ENCODE measurements at places on chromosomes 3 and 15. TPM values are rescaled to one million over a fixed set of nuclear protein-coding genes. Genes with fewer than 3 reads are reported as not detected.

DNA sequence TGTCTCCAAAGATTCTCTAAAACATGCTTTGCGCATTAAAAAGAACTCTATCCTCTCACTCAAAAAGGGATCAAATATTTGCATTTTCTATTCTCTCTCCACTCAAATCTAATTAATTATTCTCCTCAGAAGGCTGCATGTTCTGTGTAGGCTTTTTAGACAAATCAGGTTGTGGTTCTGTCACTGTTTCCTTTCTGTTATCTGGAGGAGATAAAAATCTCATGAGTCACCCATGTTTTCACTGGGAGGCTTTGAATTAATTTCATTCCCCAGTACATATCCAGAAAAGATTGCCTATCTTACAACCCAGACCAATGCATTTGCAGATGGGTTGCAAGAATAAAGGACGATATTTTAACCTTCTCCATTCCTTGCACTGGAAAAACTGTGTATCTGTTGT is 446.5 kb downstream of the GRM7 start:
- DNase-seq, result no peak

DNA sequence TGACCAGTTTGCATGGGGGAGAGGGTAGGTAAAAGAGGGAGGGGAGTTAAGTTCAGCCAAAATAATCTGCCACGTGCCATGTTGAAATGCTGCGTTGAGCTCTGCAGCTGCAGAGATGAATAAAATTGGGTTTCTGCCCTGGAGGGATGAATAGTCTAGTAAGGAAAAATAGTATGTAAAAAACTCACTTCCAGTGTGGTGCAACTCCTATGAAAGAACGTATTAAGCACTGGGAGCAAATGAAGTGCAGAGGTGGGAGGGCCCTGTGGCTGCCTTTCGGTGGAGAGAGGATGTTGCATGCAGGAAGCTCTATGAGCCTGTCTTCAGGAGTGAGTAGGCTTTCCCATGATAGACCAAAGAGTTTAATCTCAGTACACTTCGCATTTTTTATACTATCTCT is 8.6 kb downstream of the CEP63 start:
- DNase-seq, result no peak

- DNase-seq, result no peak
These were observed 266 bp upstream of the ZBTB47 start for GRCh38 chr3:42653303-42653559.

The FRG2C gene
- not detected for polyA plus RNA-seq

The CHRNA5 gene
- 10.2 TPM for polyA plus RNA-seq

Measured in right renal cortex interstitium (tissue), 3 donors.